ENCODE measurements at places on chromosomes 16 and 17. TPM values are rescaled to one million over a fixed set of nuclear protein-coding genes. Genes with fewer than 3 reads are reported as not detected.

Gene TEKT1
- total RNA-seq = not detected

Gene CACNG1
- not detected for total RNA-seq

DNA sequence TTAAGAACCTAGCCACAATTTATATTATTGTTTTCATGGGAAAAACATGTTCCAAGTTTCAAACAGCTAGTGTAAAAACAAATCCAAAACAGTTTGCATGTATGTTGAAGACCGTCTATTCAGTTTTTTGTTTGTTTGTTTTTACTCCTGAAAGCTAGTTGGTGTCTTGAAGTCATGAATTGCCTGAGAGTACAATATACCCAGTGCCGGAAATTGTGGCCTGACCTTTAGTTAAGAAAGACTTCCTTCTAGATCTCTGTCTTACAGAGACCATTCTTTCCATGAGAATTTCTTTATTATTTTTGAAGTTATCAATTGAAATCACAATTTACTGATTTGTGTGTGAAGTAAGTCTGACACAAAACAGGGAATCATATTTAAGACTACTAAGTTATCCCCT lies 474.8 kb downstream of the KCNJ2 start:
- no peak for DNase-seq

- no peak for DNase-seq
These were observed 535.2 kb downstream of the RBFOX1 start for GRCh38 chr16:7867831-7868230.

GRCh38 chr17:63561819-63562218 lies 11.5 kb downstream of the DCAF7 start:
- no peak for DNase-seq

GRCh38 chr16:78972986-78973385 lies 627.6 kb downstream of the MAF start:
- DNase-seq = no peak

GRCh38 chr16:85600530-85601271 lies 12.4 kb upstream of the GSE1 start:
- no peak for DNase-seq

Gene SPN
- total RNA-seq = 0.78 TPM

- no peak for DNase-seq
These were observed 42.6 kb downstream of the CYTH1 start for GRCh38 chr17:78739331-78739931.

Gene LLGL1
- 18.7 TPM for total RNA-seq

- no peak for DNase-seq
These were observed 9.1 kb upstream of the CRISPLD2 start for GRCh38 chr16:84810518-84811273.

Gene CIBAR2
- not detected for total RNA-seq

Data from thyroid gland (tissue), 4 donors.